ENCODE measurements at places on chromosomes 11 and 22.

- DNase-seq, result peak; percentile 21
Observed at GRCh38 chr11:81888391-81888790, 845.3 kb downstream of the FAM181B start.

DNA sequence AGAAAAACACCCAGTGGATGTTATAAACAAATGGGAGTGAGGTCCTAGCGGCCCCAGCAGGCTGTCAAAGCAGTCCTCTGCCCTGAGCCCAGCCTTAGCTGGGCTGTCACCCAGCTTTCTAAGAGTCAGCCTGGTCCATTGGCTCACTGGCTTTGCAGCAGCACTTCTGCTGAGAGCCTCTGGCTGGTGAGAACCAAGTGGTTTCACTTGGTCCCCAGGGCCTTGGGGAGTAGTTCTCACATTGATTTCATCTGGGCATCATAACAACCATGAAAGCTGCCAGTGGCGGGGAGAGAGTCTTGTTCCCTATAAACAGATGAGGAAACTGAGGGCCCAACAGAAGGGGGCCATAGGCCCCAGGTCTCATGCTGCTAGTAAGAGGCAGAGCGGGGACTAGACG, 11.4 kb downstream of the SEC14L6 start:
- DNase-seq, result no peak

GRCh38 chr11:66002648-66003225, 434 bp downstream of the BANF1 start:
- peak; percentile 91 for DNase-seq

GRCh38 chr22:36386351-36386899, 1.3 kb downstream of the MYH9 start:
- DNase-seq, result no peak

DNA sequence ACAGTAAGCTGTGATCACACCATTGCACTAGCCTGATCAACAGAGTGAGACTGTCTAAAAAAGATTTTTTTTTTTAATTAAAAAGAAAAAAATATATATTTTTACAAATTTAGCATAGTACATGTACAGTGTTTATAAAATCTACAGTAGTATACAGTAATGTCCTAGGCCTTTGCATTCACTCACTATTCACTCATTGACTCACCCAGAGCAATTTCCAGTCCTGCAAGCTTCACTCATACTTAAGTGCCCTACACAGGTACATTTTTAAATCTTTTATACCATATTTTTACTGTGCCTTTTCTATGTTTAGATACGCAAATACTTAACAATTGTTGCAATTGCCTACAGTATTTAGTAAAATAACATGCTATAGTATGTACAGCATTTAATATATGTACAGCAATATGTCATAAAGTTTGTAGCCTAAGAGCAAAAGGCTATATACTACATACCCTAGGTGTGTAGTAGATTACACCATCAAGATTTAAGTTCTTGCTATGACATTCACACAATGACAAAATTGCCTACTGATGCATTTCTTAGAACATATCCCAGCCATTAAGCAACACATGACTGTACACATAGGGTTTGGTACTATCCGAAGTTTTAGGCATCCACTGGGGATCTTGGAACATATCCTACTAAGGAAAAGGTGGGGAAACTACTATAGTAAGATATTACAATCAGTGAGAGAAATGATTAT, 22.8 kb downstream of the PIK3C2A start:
- DNase-seq, result no peak
